ENCODE measurements at places on chromosomes 2 and 18.
A peak's percentile ranks its signal among the peaks of the same experiment; 100 is the strongest.

DNA sequence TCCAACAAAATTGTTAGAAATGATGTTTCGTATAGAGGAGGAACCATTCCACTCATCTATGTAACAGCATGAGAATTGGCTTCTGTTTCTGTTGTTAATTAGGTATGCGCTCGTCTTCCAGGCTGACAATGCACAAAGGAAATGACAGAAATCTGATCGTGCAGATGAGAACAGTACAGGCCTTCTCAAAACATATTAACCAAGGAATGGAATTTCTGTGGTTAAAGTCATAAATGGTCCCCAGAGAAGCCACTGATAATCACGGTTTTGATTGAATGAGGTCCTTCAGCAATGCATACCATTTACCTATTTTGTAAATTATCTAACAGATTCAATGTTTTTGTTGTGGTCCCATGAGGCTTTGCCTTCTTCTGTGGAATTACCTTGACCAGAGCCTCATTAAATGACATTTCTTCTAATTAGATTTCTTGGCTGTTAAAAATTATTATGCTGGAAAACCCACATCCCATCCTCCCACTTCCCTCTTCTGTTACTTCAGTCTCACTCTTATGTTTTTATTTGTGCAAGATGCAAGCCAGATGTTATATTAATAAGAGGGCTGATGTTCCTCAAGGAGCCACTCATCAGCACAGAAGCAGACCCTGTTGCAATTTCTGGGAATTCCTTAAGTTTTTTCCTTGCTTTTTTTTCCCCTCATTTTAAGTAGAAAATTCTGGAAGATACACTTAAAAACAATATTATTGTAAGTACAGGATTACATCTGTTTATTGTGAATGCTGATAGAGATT is 395.8 kb downstream of the PID1 start:
- DNase-seq: no peak

DNA sequence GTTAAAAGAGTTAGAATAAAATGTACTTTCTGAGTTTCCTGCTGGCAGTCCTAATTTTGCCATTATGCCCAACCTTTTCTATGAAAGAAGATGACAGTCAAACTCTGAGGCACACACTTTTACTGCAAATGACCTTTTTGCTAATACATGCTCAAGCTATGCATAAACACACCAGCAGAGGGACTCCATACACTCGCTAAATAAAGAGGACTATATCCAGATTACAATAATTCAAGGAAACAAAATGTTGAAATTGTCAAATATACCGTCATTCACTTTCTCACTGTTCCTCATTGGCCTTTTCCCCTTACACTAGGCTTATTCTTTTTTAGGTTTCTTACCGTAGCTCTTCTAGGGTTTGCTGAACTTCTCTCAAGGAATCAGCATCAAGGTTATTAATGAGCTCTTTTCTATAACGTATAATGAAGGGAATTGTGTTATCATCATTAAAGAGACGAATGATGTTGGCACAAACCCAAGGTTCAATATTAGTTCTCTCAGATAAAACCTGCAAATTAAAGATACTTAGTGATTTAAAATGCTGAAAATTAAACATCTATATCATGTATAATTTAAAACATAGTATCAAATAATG is 25.7 kb downstream of the SRBD1 start:
- no peak for DNase-seq

GRCh38 chr2:41510108-41510507 is 537.7 kb upstream of the PKDCC start:
- DNase-seq: no peak

DNA sequence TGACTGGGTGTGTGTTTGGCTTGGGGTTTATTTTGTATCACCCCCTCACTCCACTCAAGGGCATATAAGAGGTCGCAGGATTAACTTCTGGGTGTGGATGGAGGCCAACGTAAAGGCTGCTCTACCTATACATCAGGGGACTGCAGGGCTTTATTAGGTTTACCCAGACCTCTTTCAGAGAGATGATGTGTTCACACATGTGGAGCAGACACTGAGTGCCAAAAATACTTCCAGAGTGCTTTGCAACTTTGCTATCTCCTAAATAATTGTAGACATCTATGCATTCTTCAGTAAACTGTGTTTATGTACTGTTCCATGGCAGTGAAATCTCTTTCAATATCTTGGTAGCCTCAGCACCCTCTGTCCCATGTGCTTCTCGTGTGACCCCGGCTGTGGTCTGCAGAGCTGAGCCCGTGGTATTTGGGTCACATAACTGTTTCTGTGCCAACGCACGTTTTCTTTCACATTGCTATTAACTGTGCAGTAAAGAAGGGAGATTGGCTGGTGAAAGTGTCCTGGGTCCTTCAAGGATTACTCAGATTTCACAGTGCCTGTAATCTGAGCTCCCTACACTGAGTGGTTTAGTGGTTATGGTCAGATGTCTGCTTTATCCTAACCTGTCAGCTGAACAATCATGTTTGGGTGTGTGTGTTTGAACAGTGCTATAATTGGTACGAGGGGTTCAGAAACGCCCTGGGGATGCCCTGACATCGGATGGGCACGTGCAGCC is 208.1 kb downstream of the VAPA start:
- no peak for DNase-seq

GRCh38 chr18:45589356-45590035 is 25.8 kb upstream of the SLC14A2 start:
- no peak for DNase-seq

DNA sequence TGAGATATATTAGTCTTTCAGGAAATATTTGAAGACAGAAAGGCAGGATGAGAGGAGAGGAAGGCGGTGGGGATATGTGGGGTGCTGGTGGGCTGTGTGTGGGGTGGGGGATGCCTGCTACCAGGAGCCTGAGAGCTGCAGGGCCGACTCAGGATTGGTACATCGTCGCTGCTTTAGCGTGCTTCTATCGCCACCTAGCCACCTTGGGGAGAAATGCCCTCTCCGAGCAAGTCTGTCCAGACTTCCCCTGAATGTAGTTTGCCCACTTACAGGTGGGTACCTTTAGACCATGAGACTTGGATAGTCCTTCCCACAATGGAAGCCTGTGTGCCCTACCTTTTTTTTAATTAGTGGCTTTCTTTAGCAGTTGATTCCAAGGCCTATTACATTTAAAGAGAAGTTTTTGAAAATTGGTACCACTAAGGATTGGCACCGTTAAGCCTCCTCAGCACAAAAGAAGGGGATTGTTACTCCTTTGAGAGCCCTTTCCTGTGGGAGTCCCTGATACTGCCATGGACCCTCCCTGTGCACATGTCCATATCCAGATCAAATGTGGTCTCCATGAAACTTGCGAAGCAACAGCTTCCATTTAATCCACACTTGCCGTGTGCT is 114.1 kb upstream of the NDUFV2 start:
- peak; percentile 20 for DNase-seq

GRCh38 chr2:226638576-226638975 is 161.0 kb downstream of the IRS1 start:
- DNase-seq: no peak

DNA sequence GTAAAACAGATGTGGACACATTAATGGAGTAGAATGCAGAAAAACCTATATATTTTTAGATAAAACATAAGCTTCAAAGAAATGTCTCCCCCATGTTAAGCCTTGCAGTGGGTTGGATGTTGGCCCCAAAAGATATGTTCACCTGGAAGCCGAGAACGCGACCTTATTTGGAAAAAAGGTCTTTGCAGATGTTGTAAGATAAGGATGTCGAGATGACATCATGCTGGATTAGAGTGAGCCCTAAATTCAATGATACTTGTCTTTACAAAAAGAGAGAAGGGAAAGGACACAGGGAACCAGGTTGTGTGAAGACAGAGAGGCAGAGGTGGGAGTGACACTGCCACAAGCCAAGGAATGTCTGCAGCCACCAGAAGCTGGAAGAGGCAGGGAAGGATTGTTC is 3.1 kb upstream of the NCK2 start:
- DNase-seq: no peak

DNA sequence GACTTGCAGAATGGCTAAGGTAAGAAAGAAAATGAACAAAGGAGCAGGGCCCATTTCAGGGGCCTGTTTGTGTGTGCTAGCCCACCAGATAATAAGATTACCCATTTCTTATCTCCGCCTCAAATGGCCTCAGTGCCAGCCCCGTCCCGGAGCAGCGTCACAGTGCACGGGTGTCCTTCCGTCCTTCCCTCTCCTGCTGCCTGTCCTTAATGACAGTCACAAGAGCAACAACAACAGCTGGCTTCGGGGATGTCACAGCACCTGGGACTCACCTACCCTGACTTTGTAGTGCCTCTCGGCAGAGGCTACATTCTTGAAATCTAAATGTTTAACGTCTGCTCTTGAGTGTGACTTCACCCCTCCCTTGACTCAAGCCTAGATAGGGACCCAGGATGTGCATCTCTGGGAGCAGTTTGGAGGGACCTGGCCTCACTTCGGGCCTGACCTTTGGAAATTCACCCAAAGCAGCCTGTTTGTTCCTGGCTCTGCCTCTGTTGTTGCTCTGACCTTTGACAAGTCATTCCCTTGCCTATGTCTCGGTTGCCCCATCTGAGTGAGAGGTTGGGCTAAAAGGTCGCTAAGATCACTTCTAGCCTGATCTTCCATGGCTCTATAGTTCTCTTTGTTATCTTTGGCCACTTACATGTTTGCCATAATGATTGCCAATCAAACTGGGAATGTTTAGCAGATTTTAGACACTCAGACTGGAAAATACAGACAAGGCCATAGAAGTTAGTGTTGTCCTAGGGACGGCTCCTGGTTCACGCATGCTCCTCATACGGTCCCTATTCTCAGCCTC is 122.5 kb downstream of the KLHL29 start:
- DNase-seq: no peak

GRCh38 chr2:202373490-202373889 is 2.6 kb upstream of the BMPR2 start:
- DNase-seq: no peak

DNA sequence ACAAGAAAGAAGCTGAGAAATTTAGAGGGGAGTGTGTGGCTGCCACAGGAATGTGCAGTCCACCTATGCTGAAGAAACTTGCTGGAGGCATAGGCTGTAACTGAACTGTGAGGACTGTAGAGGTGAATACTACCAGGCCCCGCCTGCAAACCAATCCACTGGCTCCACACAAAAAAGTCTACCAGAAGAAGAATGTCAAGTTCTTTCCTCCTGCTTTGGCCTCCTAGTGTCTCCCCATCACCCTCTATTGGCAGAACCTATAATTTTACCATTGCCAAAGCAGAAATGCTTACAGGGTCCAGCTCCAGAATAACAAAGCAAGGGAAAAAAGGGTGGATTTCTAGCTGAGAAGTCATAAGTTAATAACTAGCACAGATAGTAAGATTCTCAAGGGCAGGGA is 5.9 kb upstream of the ATP5MC3 start:
- DNase-seq: no peak

- no peak for DNase-seq
Observed at GRCh38 chr2:100395532-100396350, 21.7 kb downstream of the CHST10 start.

DNA sequence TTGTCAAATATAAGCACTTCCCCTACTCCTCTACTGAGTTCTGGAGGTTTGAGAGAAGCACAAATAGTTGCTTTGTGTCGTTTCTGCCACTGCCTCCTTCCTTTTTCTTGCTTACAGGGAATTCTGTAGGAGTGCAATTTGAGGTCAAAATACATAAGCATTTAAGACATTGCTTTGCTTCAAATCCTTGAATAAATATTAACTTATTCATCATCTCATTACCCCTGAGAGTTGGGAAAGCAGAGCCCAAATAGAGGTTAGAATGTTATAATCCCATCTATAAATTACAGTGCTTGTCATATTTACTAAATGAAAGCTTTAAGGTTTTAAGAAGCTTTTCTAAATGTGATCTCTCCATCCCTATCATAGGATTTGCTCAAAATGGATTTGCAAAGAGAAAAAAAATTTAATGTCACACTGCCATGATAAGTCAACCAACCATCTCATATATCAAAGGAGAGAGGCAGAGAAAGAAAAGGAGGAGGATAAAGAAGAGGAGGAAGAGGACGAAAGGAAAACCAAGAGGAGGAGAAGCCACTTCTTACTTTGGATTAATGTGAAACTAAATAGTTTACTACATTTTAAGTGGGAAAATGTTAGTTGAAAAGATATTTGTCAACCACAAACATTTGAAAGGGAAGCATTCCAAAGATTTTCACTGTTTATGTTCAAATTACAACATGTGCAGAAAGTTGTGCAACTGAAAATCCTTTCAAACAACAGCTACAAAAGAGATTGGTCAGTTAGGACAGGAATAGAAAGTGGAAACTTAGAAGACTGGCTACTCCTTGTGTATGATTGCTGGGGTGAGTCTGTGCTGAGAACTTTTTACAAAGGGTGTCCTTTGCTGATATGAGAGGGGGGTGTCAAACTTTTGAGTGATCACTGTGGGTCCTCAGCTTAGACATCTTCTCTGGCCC is 277.3 kb upstream of the FN1 start:
- DNase-seq: no peak

GRCh38 chr2:171523088-171524017 is 1.1 kb downstream of the CYBRD1 start:
- DNase-seq: peak; percentile 22

DNA sequence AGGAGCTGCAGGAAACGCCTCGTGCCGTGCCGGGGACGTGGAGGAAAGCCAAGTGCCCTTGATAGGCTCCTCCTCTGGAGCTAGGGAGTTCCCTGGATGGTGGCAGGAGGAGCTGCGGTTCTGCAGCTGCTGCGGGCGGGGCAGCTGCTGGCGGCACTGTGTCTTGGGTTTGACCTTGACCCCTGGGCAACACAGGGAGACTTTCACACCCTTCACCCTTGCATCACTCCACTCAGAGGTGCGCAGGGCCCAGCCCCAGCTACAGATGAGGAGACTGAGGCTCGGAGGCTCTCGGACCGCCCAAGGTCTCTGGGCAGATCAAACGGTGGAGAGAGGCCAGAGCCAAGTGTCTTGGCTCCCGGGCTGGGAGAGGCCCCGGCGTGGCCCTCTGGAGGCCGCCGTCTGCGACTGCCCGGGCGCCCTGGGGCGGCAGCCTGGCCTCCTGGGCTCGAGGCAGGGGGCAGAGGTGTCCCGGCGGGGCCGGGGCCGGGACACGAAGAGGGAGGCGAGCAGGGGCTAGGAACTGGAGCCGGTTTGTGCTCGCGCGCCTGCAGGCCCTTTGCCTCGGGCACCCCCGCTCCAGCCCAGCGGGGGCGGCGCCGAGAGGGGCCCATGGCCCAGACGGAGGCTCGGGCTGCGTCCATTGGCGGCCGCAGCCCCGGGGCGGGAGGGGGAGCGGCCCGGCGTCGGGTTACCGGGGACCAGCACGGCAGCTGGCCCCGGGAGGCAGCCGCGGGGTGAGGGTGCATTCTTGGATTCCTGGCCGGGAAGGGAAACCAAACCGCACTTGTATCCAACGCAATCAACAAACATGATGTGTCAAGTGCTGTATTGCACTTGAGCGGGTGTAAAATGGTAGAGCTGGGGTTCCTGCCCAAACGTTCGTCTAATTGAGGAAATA is 129.6 kb upstream of the SLC1A4 start:
- no peak for DNase-seq

GRCh38 chr2:206361407-206362045 is 81.8 kb upstream of the ADAM23 start:
- DNase-seq: no peak

GRCh38 chr18:9599328-9599727 is 15.0 kb downstream of the PPP4R1 start:
- DNase-seq: no peak

DNA sequence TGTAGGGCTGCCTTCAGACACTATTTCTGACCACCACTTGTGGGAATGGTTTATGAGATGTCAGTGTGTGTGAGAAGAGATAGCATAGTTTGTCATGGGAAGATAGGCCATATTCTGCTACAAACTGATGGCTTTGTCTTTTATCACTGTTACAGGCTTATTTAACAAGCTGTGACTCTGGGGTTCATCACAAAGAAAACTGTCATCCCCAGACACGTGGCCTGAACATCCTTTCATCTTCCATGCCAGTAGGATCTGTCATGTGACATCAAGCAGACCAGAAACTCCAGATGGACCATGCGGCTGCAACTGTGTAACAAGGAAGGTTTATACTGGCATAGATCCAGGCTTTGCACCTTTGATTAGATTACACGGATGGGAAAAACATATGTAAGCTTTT is 128.6 kb upstream of the KCNH7 start:
- DNase-seq: no peak

Data from stimulated activated CD8-positive, alpha-beta memory T cell treated with anti-CD3 and anti-CD28 coated beads, Interleukin-2, amount 100 ng/mL, for 48 hours (primary cell).